Ovary (tissue), 10 donors: ENCODE measurements at places on chromosomes 4 and X.

- peak; percentile 32 for DNase-seq
These were observed 5.6 kb downstream of the PRDM8 start for GRCh38 chr4:80202741-80203553.

DNA sequence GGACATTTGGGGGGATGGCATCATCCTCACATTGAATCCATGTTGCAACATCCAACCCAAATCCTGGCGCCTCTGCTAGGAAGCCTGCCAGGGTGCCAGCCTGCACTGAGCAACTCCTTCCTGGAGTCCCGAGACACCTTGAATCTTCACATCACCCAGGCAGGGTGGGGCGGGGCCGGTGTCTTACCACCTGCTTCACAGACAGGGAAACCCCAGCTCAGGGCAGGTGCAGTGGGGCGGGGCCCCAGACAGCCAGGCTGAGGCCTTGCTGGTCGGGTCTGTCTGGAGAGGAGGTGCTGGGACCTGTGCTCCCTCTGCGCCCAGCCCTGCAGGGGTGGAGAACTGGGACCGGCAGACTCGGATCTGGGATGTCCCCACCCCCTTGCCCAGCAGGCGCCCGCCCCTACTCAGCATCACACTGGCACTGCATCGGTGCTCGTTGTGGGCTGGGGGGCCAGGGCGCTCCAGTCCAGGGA, 31.5 kb upstream of the HTRA3 start:
- DNase-seq: no peak

DNA sequence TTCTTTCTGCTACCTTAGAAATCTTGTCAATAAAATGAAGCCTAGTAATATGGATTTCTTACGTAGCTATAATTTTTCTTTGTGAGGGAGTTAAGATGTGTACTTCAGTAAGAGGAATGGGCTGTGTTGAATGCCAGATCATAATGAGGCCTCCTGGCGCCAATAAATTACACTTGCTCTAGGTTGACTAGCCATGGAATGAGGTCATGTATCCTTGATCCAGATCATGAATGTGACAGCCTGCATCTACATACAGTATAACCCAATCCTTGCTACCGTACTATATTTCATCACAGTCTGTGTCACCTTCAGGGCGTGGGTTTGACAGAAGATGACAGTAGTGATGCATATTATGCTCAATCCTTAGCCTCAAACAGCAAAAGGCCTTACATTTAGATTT, 36.2 kb downstream of the NHS start:
- no peak for DNase-seq

GRCh38 chr4:1523907-1524636, 117.8 kb upstream of the NKX1-1 start:
- peak; percentile 7 for DNase-seq

DNA sequence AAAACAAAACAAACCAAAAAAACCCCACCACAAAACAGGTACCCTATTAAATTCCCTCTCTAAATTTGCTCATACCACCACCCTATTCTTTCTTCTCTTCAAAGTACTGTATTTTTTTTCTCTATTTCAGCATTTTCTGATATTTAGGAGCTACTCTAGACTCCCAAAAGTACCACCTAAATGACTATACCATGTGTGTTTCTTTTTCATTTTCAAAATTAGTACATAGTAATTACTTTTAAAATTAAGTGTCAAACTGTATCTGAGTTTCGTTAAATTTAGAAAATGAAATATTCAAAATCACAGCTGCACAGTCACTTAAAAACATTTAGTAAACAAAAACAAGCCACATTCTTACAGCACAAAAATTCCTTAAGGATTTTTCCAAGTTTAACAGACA, 161.7 kb downstream of the FBXW7 start:
- no peak for DNase-seq
